ENCODE measurements at places on chromosomes 3 and 15.

DNA sequence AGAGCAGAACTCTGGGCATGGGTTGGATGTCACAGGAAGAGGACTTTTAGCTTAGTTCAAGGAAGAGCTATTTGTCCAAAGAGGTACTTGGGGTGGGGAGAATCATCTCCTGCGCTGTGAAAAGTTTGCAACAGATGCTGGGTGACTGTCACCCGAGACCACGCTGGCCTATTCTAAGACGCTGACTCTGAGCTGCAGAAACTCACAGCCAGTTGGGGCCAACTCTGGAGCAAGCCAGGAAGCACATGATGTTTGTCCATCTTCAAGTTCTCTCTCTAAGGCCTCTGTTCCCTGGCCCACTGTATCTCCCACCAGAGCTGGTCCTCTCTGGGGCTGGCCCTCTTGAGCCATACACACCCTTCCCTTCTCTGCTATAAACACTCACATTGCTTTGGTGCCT is 17.9 kb upstream of the CDCP1 start:
- no peak for DNase-seq

DNA sequence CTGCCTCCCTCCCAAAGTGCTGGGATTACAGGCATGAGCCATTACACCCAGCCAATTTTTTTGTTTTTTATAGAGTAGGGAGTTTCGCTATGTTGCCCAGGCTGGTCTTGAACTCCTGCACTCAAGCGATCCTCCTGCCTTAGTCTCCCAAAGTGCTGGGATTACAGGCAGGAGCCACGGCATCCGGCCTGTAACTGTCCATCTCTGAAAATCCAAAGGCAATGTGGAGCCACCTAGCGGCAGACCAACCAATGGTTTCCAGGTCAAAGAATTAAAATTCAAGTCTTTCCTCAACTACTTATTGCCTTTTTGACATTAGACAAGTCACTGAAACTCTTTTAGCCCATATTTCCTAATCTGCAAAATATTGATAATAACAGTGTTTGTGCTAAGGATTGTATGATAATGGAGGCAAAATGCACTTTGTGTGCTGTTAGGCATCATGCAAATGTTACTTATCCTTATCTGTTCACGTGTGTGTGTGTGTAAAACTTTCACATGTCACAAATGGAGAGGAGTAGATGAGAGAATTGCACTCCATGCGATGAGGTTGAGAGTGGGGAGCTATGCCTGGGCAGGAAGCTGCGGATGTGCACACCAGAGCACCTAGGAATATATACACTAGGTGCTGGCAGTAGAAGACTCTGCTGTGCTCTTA is 48.7 kb downstream of the COL8A1 start:
- DNase-seq = no peak

DNA sequence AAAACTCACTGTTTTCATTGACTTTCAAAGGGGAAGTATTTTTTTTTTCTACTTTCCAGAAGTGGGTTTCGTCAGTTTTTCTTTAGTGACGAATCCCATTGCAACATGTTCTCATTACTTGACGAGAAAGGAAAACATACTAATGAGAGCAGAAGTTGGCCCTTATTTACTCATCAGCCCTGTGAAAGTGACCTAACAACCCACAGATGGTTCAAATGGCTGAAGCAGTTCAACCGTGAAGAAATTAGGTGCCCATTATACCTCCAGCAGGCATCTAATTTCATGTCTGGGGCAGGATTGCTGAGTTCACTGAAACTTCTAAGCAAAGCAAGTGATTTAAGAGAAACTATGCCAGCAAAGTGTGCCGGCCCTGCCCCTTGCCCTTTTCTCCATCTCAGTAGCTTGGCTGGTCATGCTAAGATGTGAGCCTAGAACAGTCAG is 9.0 kb downstream of the AQP9 start:
- no peak for DNase-seq

- DNase-seq = no peak
These were observed 8.6 kb downstream of the LPCAT4 start for GRCh38 chr15:34358367-34358766.

GRCh38 chr3:115804713-115805119 is 181.4 kb downstream of the GAP43 start:
- no peak for DNase-seq

DNA sequence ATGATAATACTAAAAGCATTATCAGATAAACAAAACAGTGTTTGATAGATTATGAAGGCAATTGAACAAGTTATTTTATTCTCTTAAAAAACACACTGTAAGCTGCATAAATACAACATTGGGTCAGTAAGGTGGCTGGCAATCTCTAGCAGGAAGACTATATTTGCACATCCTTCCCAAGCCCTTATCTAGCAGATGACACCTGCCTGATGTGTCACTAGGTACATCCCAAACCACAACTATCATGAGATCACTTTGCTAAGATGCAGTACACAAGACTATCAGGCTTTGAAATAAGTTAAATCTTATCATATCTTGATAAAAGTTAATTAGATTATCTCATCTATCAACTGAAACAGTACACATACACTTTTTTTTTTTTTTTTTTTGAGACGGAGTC is 417.4 kb downstream of the MECOM start:
- DNase-seq = no peak

DNA sequence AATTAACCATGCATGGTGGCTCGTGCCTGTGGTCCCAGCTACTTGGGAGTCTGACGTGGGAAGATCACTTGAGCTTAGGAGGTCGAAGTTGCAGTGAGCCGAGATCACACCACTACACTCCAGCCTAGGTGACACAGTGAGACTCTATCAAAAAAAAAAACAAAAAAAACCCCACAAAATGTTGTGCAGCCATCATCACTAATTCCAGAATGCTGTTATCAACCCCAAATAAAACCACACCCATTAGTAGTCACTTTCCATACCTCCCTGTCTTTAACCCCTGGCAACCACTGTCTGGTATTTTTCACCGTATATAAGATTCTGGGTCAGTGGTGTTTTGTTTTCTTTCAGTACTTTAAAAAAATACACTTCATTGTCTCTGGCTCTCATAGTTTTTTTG is 16.6 kb downstream of the HMCES start:
- DNase-seq = no peak

DNA sequence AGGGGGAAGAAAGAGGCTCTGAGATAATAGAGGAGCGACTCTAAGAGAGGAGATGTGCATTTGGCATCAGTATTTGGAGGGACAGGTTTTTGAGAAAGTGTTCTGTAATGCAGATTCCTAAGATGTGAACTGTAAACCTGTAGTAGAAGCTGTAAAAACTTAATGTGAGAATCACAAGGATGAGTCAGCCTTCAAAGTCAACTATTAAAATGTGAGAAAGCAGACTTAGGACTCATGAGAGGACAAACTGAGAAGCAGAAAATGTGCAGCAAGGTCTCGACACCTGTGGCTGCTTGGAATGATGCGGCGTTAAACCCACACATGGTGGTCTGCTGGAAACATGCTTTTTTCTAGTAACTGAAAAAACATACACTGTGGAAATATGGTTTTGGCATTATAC is 36.0 kb downstream of the USP13 start:
- DNase-seq = no peak

- no peak for DNase-seq
These were observed 16.9 kb upstream of the CLDN1 start for GRCh38 chr3:190339130-190339529.

GRCh38 chr15:72785432-72785831 is 1.9 kb upstream of the ADPGK start:
- DNase-seq = peak; percentile 53

DNA sequence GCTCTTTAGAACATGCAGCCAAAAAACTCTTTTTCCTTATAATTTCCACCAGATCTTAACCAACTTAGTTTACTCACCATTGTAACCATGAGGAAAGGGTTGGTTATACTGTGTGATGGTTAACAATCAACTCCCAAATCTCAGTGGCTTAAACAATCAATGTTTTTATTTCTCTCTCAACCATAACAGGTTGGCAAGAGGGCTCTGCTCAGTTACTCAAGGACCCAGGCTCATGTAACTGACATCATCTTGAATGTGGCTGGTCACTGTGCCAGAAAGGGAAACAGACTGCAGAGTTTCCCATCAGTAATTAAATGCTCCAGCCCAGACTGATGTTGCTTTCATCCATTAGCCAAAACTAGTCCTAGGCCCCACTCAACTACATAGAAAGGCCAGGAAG is 69.0 kb downstream of the ANKRD28 start:
- DNase-seq = no peak

DNA sequence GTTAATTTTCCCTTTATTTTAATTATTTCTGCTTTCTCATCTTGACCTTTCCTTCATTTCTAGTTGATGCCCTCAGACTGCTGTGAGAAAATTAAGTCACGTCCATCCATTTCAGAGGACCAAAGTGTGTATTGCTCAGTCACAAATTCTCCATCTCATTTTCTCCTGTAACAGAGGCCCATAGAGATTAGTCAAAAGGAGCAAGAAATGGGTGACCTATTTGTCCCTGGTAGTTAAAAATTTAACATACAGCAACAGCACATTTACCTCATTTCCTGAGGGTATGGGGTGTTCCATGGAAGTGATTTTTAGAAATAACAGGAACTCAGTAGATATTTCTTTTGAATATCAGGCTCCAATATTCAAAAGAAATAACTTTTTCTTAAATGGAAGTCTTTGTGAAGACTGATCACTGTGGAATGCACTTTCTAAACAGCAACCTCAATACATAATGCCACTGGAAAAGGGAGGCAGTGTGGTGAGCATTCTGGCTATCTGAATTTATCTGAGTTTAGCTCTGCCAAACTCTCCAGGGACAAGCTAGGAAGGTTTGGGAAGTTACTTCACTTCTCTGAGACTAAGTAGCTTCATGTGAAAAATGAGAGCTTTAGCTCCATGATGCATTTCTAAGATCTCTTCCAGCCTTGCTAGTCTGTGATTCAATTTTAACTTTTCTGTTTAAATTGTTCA is 808.2 kb downstream of the SQOR start:
- DNase-seq = no peak

- DNase-seq = no peak
These were observed 349.6 kb downstream of the PLCL2 start for GRCh38 chr3:17234382-17234781.
